CD4-positive, alpha-beta T cell treated with Interleukin-6 for 4 hours (primary cell): ENCODE measurements at places on chromosomes 11 and 22.

DNA sequence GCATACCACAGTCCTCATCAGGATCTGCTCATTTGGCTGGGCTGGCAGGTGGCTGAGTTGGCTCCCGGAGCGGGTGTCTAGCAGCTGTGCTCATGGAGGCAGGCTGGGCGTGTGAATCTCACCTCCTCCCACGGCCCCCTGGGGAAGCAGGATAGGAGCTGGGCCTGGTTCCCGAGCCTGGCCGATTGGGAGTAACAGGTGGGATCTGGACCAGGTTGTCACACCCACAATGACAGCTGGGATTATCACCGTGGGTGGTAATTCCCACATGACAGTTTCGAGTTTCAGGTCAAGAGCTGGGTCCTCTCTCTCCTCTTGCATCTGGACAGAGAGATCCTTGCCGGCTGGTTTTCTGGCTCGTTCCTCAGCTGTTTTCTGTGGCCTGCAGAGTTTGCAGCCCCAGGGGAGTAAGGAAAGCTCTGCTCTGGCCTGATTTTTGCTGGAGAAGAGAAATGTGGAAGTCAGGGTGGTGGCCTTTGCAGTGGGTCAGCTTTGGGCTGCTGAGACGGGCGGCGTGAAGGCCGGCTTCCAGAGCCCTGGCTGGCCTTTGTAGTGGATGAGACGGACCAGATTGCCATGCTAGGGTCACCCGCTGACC lies 57.0 kb downstream of the BCR start:
- DNase-seq = no peak

DNA sequence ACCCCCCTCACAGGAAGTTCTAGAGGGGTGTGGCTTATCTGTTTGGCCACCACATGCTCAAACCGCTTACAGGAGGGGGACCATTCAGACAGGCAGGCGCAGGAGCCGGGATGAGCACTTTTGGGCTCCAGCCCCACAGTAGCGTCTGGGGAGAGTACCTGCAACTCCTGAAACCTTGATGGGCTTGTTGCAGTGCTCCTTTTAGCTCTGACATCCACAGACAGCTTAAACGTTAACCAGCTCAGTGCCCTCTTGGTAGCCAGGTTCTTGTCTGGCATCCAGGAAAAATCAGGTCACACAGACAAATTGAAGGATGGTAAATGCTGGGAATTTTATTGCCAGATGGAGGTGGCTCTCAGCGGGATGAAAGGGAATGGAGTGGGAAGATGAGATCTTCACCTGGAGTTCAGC lies 326.3 kb downstream of the ETS1 start:
- DNase-seq = no peak

DNA sequence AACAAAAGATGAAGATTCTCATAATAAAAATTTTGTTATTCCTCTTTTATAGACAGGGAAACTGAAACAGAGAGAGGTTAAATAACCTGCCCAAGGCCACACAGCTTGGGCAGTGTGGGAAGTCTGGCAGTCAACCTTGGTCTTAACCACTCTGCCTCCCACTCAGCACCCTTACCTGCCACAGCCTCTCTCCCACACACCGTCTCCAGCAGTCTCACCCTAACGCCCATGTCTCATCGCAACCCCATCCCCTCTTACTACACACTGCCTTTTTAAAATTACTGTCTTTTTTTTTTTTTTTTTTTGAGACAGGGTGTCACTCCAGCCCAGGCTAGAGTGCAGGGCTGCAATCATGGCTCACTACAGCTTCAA lies 25.0 kb downstream of the ARRB1 start:
- DNase-seq = peak; percentile 22

DNA sequence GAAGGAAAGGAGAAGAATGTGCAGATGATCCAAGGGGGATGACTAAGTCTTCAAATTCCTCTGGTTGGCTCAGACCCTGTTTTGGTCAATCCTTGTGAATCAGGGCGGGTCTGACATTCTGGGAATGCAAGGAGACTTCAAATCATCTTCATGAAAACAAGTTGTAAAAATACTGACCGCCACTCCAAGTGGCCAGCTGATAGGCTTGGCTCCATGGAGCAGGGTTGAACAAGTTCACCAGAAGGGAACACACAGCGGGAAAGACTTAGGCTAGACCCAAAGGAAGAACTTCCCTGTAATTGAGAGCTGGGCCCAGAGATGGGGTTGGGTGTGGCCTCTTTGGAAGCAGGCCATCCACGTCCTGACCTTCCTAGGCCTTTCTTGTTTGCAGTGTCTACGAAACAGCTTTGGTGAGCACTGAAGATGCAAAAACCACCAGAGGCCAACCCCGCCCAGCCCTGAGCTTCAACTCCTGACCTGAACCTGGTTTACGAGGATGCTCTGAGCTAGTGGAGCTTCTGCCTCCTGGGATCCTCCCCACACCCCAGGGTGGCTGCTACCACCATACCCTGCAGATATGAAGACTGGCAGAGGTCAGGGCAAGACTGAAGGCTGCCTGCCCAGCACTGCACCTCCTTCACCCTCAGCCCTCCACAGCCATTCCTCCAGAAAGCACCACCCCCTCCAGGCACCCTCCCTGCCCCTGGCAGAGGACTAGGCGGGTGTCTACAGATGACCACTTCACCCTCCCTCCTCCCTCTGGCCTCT lies 26.1 kb downstream of the GDPD5 start:
- DNase-seq = no peak

DNA sequence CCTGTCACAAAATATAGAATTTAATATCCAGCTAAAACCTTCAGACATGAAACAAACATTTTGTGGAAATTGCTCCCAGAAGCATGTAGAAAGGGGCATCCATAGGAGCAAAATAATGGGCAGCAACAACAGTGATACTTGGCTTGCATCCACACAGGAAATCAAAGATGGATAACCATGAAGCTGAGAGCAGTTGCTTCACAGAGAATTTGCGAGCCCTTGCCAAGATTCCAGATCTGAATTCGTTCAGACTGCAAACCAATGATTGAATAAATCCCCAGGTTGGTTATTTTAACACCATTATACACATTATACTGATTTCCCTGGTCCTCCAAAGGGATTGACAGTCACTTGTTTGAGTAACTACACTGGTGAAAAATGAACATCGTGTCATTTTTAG lies 15.6 kb upstream of the OR51L1 start:
- no peak for DNase-seq

DNA sequence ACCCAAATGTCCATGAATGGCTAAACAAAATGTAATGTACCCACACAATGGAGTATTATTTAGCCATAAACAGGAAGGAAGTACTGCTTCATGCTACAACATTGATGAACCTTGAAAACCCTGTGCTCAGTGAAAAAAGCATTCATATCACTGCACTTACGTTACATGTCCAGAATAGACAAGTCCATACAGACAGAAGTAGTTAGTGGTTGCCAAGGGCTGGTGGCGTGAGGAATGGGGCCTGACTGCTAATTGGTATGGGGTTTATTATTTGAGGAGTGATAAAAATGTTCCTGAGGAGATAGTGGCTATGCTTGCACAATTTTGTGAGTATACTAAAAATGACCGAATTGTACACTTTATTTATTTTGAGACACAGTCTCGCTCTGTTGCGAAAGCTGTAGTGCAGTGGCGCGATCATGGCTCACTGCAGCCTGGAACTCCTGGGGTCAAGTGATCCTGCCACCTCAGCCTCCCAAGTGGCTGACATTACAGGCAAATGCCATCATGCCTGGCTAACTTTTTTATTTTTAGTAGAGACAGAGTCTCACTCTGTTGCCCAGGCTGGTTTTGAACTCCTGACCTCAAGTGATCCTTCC lies 7.7 kb upstream of the SYVN1 start:
- no peak for DNase-seq

GRCh38 chr22:32617903-32618302 lies 143.3 kb downstream of the FBXO7 start:
- no peak for DNase-seq

DNA sequence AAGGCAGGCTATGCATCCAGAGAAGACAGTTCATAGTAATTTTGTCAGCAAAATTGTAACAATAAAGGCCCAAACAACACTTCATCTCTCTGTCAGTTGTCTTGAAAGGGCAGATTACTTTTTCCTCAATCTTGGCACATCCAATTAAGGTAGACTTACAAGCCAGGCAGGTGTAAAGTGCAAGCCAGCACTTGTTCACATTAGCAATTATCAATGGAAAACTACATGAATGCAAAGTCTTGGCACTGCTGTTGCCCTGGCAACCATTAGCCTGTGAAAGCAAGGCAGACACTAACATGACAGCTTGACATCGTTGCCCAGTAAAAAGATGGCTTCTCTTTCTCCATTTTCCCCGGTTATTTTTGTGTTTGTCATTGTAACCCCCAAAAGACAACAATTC lies 677.2 kb upstream of the TENM4 start:
- no peak for DNase-seq

GRCh38 chr22:27526901-27527300 lies 274.7 kb downstream of the MN1 start:
- DNase-seq = no peak

DNA sequence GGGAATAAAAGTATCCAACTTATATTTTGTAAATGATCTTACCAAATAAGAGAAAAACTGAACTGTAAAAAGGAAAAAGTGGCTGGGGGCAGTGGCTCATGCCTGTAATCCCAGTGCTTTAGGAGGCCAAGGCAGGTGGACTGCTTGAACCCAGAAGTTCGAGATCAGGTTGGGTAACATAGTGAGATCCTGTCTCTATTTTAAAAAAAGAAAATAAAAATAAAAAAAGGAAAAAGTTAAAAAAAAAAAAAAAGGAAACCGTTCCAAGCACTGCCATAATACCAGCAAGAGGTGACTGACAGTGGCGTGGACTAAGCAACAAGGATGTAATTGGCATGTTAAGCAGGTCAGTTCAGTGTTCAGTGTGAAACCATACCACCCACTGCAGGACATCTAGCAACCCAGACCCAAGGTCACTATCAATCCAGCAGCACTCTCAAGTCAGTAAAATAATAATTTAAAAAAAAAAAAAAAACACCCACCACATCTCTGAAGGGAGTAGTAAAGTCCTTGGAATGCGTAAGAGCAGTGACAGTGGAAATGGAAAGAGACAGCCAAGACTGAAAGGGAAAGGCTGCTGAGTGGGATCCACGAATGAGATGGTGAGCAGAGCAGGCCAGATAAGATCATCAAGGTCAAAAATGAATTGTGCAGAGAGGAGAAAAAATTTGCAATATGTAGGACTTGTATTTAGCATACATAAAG lies 43.6 kb downstream of the MAPK1 start:
- no peak for DNase-seq

DNA sequence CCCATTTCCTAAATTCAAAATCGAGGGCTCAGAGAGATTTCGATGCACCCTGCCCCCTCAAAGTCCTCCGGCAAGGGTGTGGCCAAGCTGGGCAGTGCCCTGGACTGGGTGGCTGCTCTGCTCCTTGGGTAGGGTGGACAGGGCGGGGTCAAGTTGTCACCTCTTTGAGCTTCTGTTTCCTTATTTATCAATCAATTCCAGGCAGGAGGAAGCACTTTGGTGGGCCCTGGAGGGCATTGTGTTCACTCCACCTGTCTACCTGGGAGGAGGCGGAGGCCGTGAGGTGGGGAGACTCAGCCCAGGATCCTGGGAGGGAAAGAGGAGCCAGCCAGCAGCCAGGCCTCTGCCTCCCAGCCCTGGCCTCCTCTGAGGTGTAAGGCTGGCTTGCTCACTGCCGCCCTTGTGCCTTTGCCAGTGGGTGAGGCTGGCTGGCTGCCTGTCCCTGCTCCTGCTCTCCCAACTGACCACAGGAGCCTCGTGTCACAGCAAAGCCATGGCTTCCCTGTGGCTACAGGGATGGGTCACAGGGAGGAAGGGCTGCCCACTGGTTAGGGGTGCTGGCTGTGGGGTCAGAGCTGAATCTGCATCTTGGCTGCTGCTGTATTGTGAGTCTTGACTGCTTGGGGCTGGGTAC lies 25.5 kb upstream of the SHISAL1 start:
- DNase-seq = no peak

DNA sequence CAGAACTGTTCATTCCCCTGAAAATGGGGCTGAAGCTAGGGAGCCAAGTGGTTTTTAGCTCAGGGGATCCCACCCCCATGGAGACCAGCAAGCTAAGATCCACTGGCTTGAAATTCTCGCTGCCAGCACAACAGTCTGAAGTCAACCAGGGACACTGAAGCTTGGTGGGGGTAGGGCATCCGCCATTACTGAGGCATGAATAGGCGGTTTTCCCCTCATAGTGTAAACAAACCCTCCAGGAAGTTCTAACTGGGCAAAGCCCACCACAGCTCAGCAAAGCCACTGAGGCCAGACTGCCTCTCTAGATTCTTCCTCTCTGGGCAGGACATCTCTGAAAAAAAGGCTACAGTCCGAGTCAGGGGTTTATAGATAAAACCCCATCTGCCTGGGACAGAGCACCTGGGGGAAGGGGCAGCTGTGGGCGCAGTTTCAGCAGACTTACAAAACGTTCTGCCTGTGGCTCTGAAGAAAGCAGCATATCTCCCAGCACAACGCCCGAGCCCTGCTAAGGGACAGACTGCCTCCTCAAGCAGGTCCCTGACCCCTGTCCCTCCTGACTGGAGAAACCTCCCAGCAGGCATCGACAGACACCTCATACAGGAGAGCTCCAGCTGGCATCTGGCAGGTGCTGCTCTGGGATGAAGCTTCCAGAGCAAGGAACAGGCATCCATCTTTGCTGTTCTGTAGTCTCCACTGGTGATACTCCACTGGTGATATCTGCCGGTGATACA lies 32.7 kb downstream of the GAB4 start:
- no peak for DNase-seq

DNA sequence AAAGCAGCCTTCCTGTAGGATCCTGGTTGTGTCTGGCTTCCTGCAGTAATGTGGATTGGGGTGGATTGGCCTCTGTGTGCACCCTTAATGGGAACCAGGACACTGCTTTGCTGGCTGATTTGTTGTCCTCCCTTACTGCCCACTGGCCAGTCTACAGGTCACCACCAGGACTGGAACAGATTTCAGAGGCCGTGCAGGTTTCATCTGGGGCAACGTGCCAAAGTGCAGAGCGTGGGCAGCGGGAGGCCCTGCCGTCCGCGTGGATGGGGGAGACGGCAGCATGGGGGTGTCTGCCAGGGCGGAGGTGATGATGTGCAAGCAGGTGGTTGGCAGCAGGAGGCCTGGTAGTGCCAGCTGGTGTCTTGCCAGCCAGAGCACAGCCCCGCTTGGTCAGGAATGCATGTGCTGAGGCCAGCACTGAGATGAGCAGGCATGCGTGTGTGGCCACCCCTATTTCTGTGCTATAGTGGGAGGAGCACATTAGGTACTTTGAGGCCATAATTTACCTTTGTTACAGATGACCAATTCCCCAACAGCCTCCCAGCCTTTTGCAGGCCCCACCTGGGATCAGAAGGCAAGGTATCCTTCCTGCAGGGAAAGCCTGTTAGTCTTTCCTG lies 24.3 kb downstream of the BCR start:
- no peak for DNase-seq
